ENCODE measurements at places on chromosomes 1 and 21. TPM values are rescaled to one million over a fixed set of nuclear protein-coding genes. Genes with fewer than 3 reads are reported as not detected.

Gene ZNF593OS
- not detected for total RNA-seq

Gene TTC13
- total RNA-seq: 11.4 TPM

Gene MCOLN3
- total RNA-seq: 4.2 TPM

Gene CSF3R
- total RNA-seq: not detected

Gene S100A9
- total RNA-seq: 0.96 TPM

Gene YY1AP1
- total RNA-seq: 51.9 TPM

Gene TRIM63
- not detected for total RNA-seq

Gene WDR47
- 7.6 TPM for total RNA-seq

Gene TCEANC2
- 2.0 TPM for total RNA-seq

Gene ANKRD35
- not detected for total RNA-seq

Gene UBE2U
- not detected for total RNA-seq

Gene OPTC
- not detected for total RNA-seq

Gene CYP4Z1
- not detected for total RNA-seq

Gene FCER1A
- not detected for total RNA-seq

Gene EVA1C
- total RNA-seq: 36.8 TPM

Gene PUM1
- total RNA-seq: 34.1 TPM

Gene PTPN7
- total RNA-seq: not detected

Gene S100A6
- 3,386 TPM for total RNA-seq

Gene SNIP1
- total RNA-seq: 11.8 TPM

Gene RNU1-4
- not detected for total RNA-seq

Gene FNDC7
- not detected for total RNA-seq

Gene AURKAIP1
- 109 TPM for total RNA-seq

Gene DLGAP3
- 0.25 TPM for total RNA-seq

Gene TRIM67
- total RNA-seq: 0.28 TPM

Gene TP73
- total RNA-seq: 0.58 TPM

Gene NSL1
- 34.4 TPM for total RNA-seq

Gene KRTAP12-2
- total RNA-seq: not detected

Gene THBS3
- total RNA-seq: 9.9 TPM

Gene CELA3A
- total RNA-seq: not detected

Gene C1QB
- not detected for total RNA-seq

Gene FHAD1
- 0.68 TPM for total RNA-seq

Gene KRTAP7-1
- total RNA-seq: not detected

Gene SLC30A1
- total RNA-seq: 26.4 TPM

Gene OR10J4
- not detected for total RNA-seq

Gene KIF21B
- 3.4 TPM for total RNA-seq

Gene CD101
- 0.56 TPM for total RNA-seq

Gene NTMT2
- not detected for total RNA-seq

Gene MSH4
- 0.03 TPM for total RNA-seq

Gene LYPD8
- not detected for total RNA-seq

Gene SLC19A2
- 7.1 TPM for total RNA-seq

Gene KPRP
- not detected for total RNA-seq

Gene CENPF
- 79.8 TPM for total RNA-seq

Gene RORC
- total RNA-seq: not detected

Gene ARMH1
- total RNA-seq: 0.54 TPM

Gene BACE2
- 21.8 TPM for total RNA-seq

Gene GJA8
- total RNA-seq: not detected

Gene FOXE3
- not detected for total RNA-seq

Gene IL19
- not detected for total RNA-seq

Gene GLUL
- 18.1 TPM for total RNA-seq

Gene IFI44L
- 0.02 TPM for total RNA-seq

Gene CAPN8
- 0.45 TPM for total RNA-seq

Gene ASPM
- 30.2 TPM for total RNA-seq

Gene OR2AK2
- total RNA-seq: not detected
